Stromal cell of bone marrow (primary cell): ENCODE measurements at places on chromosomes 1 and 21.

DNA sequence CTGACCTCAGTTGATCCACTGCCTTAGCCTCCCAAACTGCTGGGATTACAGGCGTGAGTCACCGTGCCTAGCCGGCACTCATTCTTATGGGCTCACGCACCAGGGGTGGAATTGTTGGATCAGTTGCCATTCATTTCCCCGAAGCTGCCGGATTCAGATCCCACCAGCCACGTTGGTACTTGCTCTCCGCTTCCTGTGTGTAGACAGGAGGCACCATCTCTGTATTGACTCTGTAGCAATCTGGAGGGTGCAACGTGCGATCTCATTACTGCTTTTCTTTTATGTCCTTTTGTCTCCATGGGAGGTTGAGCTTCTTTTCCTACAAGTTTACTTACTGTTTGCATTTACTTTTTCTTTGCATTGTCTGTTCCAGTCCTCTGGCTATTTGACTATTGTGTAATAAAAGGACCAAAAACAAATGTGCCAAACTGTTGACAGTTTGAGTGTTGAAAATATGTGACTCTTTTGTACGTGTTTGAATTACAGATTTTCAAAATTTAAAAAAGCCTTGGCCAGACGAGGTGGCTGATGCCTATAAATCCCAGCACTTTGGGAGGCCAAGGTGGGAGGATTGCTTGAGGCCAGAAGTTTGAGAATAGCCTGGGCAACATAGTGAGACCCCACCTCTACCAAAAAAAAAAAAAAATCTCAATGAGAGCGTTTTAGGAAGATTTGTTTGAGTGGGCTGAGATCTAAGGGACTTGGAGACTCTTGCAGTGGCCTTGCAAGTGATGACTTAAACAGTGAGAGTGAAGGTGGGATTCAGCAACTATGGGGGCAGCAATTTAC is 39.1 kb downstream of the SPSB1 start:
- no peak for DNase-seq

DNA sequence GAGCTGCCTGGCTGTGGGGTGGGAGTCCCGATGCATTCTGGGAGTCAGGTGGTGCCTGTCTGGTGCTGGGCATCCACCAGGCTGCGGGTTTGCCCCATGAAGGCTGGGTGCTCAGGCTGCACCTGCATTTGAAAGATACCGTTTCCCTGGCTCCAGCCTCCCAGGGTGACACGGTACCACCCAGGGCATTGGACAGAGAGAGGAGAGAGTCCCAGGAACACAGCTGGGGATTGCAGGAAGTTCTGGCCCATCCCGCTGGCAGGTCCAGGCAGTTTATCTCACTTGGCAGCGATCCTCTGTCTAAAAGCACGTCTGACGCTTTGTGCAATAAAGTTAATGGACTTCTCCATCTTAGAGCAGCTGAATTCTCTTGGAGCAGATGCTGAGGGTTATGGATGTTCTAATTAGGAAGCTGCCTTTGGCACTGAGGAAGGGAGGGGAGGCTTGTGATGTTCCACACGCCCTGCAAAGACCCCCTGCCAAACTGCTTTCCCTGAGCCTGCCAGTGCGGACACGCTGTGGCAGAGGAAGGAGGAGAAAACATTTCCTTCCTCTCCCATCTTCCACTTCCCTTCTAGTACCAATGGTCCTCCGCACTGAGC is 246.9 kb downstream of the GRIK3 start:
- DNase-seq = no peak

GRCh38 chr1:224726441-224727182 is 110.5 kb downstream of the CNIH3 start:
- DNase-seq = peak; percentile 99

- no peak for DNase-seq
Measured at GRCh38 chr1:12544357-12544756, 73.7 kb downstream of the DHRS3 start.

DNA sequence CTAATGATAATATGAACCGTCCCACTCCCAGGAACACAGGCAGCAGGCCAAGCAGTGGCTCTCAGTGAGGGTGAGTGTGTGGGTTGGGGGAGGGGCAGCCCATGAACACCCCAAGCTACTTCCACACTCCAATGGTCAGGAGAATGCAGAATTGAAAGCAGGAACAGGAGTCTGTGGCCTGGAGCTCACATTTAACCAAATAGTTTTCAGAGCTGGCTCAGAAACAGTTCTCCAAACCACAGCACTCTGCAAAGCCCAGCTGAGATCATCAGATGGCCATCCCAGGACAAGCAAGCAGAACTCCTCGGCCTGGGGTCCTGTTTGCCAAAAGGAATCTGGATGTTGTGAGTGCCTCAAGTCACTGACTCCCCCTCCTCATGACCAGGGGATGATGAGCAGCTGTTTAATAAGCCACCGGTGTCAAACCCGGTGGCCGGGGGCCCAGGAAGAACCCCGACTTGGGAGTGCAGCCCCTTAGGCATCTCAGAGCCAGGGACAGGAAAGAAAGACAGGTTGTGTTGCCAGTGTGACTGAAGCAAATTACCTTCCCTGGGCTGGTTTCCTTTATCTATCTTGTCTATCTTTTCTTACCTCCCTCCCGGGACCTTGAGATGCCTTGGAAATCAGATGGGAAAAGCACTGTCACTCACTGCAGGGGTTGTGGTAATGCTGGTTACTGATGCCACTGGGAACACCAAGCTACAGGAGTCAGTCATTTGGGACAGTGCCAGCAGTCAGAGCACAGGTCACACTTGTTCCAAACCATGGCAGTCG is 20.4 kb downstream of the DEGS1 start:
- DNase-seq = peak; percentile 75

DNA sequence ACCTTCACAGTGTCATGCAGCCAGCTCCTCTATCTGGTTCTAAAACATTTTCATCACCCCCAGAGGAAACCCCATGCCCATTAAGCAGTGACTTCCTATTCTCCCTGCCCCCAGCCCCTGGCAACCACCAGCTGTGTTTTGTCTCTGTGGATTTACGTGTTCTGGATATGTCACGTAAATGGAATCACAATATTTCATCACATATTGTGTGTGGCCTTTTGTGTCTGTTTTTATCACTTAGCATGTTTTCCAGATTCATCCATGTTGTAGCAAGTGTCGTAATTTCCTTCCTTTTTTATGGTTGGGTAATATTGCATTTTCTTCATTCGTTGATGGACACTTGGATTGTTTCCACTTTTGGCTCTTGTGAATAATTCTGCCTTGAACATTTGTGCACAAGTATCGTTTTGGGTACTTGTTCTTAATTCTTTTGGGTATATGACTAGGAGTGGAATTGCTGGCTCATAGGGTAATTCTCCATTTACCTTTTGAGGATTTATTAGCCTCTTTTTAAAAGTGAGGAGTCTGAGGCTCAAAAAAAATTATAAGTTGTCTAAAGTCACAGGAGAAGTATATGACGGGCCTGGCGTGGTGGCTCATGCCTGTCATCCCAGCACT is 127.0 kb downstream of the MRPS6 start:
- DNase-seq = no peak

GRCh38 chr1:17891205-17892110 is 136.3 kb downstream of the ACTL8 start:
- no peak for DNase-seq
